LHCN-M2 (cell line): ENCODE measurements at places on chromosomes 1 and 21. TPM values are rescaled to one million over a fixed set of nuclear protein-coding genes. Genes with fewer than 3 reads are reported as not detected.
A peak's percentile ranks its signal among the peaks of the same experiment; 100 is the strongest.

RGS5 gene
- total RNA-seq: 4.0 and 6.4 TPM in 2 replicates

CYP4B1 gene
- total RNA-seq: not detected in 2 replicates

OR10Z1 gene
- total RNA-seq: not detected in 2 replicates

- DNase-seq: peak; percentile 64
Observed at GRCh38 chr1:243848858-243849420, 1.1 kb downstream of the AKT3 start.

GRCh38 chr1:193473932-193474331 lies 287.5 kb upstream of the B3GALT2 start:
- no peak for DNase-seq

DNA sequence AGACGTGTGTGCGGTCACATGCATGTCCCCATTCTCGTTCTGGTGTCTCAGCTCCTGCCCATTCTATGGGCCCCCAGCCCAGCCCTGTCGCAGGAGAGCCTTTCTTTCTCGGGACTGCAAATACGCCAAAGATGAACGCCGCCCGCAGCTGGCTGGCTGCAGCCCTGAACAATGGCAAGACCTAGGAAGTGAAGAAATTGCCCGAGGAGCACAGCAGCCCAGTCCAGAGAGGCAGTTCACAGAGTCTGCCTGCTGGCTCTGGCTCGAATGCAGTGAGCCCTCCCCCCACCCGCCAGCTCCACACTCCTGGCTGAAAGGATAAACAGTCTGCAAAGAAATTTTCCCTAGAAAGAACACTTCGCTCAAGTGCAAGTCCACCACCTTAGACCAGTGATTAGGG lies 23.3 kb downstream of the PAX7 start:
- DNase-seq: no peak

DNA sequence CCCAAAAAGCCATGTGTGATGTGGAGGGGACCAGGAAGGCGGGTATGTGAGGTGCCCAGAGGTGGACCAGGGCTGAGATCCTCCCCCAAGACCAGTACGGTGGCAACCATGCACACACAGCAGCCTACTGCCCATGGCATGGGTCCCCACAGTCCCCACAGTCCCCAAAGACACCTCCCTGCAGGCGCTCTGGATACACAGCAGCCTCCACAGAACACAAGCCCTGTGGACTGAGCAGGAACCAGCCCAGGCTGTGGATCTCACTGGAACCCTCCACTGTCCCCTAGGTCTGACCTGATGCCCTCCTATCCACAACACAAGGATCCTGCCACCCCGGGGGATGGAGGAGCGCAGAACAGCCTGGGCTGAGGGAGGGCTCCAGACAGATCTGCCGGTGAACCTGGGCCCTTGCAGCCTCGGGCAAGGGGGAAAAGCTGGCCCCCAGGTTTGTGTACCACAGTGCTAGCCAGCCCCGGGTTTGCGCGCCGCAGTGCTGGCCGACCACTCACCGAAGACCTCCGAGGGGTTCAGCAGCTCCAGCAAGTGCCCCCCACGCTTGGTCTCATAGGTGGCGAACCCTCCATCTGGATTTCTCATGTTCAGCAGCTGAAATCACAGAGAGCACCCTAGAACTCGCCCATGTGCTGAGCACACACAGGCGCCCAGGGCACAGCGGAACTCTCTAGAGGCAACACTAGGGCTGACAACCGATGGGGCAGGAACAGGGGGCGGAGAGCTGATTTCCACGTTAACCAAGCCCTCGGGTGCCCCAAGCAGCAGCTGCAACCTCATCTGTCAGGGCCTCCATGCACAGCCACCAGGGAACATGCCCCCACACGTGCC lies 22.1 kb upstream of the SPATC1L start:
- DNase-seq: no peak

DNA sequence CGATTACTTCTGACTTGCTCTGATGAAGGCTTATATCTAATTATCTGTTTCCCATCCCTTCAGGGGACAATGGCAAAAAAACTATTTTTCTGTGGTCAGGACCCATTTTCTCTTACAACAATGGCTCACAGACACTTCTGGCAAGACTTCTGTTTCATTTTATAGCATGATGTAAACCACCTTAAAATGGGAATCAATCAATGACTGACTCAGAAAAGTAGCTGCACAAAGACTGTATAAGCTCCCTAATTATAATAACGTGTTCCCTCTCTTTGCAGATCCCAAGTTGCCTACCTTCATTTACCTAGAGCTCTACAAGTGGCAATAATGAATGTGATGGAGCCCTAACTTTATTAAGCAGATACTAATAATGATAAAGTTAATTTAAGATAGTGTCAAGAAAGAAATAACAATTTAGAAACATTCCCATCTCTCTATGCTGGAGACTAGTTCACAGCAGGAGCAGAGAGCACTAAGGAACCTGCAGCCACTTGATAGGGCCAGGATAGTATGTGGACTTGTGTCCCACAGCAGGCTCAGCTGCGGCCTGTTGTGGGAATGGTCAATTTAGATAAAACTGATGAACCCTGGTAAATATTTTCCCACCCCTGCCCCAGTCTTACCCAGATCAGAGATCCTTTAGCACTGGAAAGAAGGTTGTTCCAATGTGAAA lies 538 bp downstream of the GBP2 start:
- DNase-seq: no peak
